ENCODE measurements at places on chromosomes 7 and 10.

GRCh38 chr10:126758867-126759266 is 88.4 kb upstream of the C10orf90 start:
- DNase-seq, result no peak

GRCh38 chr7:68700414-68700813 is 897.9 kb upstream of the AUTS2 start:
- DNase-seq, result no peak

GRCh38 chr7:121394709-121395140 is 1.4 kb downstream of the FAM3C start:
- DNase-seq, result peak; percentile 21

GRCh38 chr10:22992075-22992474 is 64.2 kb downstream of the ARMC3 start:
- no peak for DNase-seq

GRCh38 chr7:130134106-130134636 is 63.8 kb downstream of the KLHDC10 start:
- DNase-seq, result no peak

DNA sequence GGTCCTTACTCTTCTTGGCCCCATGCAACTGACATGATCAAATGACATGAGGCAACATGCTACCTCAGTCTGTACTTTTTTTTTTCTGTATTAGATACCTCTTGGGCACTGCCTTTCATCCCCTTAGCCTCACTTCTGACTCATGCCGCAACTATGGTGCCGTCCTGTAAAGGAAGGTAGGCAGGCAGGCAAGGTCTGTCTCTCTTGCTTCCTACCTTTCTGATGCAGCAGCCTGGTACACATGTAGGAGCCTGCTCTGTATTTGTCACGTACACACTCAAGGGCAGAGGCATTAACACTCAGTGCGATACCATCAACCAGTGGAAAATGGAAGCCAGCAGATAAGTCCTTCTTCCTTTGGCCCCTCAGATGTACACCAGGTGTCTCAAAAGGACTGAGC is 146.7 kb downstream of the ATE1 start:
- no peak for DNase-seq

DNA sequence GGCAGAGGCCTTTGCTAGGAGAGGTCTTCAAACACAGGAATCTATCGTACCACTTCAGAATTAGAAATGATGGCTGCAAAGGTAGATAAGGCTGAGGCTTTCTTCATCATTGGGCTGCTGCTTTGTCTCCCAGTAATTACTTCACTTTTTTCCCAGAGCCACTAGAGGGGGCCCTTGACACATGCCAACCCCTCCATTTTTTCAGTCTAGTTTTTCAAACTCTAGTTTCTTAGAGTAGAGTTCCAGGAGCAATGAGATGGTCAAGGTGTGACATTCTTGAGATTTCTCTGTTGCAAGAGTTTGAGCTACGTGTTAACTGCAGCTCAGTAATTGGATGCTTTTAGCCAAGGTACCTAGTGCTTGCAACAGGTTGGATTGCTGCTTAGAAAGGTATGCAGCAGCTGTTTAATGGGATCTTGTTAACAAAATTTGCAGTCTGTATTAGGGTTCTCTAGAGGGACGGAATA is 33.8 kb upstream of the RBM20 start:
- no peak for DNase-seq

GRCh38 chr10:492836-493235 is 196.6 kb downstream of the DIP2C start:
- DNase-seq, result no peak
